WTC11 (cell line): ENCODE measurements at places on chromosomes 4 and X.
A peak's percentile ranks its signal among the peaks of the same experiment; 100 is the strongest.

DNA sequence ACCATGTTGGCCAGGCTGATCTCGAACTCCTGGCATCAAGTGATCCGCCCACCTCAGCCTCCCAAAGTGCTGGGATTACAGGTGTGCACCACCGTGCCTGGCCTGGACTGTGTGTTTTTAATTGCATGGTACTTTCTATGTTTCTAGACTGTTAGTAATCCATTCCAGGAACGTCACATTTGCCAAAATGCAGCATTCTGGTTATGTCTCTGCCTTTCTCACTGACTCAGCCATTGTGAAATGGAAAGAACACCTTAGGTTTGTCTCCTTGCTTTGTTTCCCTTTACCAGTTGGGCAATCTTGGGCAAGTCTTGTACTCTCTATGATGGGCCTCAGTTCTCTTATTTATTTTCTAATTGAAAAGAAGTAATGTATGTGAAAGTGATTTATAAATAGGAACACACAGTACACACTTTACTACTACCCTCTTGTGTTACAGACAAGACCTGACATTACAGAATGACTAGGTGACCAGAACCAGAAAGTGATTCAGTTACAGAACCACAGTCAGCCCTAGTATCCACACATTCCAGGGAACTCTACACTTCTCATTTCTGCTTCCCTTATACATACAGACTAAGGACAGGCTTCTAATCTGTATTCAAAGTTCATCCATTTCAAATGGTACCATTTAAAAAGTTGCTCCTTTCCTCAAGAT is 187.1 kb downstream of the MGST2 start:
- no peak for DNase-seq

DNA sequence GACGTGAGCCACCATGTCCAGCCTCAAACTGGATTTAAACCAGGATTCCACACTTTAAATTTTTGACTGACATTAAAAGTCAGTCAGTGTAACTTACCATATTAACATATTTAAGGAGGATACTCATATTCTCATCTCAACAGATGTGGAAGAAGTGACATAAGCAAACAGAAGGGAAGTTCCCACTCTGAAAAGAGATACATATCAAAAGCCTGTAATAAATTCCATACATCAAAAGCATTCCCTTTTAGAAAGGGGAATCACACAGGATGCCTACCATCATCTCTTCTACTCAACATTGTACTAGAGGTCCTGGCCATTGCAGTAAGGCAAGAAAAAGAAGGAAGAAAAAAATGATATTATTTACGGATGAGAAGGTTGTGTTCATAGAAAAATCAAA is 618.2 kb upstream of the DIPK2B start:
- no peak for DNase-seq

DNA sequence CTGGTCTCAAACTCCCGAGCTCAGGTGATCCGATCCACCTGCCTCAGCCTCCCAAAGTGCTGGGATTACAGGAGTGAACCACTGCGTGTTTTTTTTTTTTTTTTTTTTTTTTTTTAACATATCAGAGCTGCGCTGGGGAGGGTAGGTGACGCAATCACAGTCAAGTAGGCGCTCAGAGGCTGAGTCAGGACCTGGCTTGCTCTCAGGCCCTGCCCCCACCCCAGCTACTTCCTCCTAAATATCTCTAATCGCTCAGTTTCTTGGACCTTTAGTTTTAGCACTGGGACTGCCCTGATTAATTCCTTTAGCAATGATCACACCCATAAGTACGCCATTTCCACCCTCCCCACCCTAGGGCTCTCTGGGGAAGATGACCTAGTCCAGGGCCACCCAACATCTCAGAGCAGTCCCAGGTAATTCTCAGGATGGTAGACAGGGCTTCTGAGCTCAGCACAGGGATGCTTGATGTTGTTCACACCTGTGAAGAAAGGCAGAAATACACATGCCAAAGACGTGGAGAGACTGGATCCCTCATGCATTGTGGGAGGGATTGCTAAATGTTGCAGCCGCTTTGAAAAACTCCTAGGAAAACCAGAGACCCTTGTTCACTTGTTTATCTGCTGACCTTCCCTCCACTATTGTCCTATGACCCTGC is 50.2 kb downstream of the DDX3X start:
- no peak for DNase-seq

- DNase-seq = peak; percentile 35
Measured at GRCh38 chr4:108171339-108172230, 2.9 kb upstream of the LEF1 start.

DNA sequence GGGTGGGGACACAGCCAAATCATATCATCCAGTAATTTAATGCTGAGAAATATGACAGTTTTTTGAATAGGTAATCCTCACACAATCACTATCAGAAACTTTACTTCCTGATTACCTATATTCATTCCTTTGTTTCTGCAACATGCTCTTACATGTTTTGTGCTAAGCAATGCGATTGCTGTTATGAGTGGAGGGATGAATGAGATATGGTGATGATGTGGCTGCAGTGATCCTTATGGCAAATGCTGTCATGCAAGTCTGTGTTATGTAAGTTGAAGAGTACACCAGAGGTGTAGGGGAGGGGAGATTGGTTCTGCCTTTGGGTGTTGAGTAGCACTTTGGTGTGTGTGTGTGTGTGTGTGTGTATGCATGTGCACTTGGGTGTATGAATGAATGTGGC is 14.6 kb downstream of the HERC3 start:
- no peak for DNase-seq

- no peak for DNase-seq
Measured at GRCh38 chr4:163959932-163960331, 465.4 kb downstream of the TMA16 start.

GRCh38 chr4:153592064-153592463 is 92.0 kb upstream of the TLR2 start:
- DNase-seq = no peak

GRCh38 chr4:3107691-3108121 is 33.2 kb downstream of the HTT start:
- no peak for DNase-seq

GRCh38 chr4:22634541-22635181 is 58.1 kb upstream of the GBA3 start:
- no peak for DNase-seq

- DNase-seq = no peak
Measured at GRCh38 chr4:114673306-114673705, 74.7 kb downstream of the UGT8 start.

DNA sequence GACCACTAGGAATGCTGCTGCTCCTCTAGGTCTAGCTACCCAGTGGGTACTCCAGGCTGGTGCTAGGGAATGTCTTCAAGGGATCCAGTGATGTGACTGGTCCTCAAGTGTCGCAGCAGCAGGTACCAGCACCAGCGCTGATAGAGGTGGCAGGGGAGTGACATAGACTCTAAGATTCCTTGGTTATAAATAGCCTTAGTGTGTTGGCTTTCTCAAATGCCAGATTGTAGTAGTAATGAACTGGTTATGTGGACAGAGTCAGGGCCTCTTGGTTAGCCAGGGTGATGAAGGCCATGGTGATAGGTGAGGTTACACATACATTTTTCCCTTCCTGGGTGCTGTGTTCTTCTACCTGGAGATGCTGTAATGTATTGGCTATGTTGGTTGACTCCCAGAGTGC is 38.3 kb downstream of the DCLK2 start:
- DNase-seq = no peak

DNA sequence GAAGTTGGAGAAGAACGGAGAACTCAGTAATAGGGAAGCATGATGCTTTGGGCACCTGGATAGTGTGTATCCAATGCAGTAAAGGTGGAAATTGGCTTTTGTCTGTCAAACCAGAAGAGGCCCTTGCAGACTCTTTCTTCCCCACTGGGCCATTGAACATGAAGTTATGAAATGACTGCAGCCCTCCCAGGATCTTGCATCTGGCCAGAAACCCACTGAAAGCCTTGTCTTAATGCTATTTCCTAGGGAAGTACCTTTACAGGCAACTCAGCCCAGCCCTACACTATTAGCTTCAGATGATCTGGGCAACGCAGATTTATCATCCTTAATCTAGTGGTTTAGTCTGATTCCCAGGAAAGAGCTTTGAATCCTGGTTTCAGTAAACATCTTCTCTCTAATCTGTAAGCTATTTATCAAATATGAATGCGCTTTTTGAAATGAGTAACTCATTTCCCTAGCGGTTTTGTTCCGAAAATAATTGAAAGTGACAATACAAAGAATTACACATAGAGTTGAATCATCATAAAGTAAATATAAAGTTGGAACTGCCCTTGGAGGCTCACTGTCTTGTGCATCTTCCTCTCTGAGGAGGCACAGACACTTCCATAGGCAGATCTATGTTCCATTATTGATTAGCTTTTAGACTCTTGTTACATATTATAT is 464.1 kb downstream of the IDS start:
- DNase-seq = no peak

GRCh38 chr4:69787879-69788278 is 27.5 kb upstream of the SULT1B1 start:
- DNase-seq = no peak

- no peak for DNase-seq
Measured at GRCh38 chr4:4269331-4269731, 20.6 kb downstream of the LYAR start.

DNA sequence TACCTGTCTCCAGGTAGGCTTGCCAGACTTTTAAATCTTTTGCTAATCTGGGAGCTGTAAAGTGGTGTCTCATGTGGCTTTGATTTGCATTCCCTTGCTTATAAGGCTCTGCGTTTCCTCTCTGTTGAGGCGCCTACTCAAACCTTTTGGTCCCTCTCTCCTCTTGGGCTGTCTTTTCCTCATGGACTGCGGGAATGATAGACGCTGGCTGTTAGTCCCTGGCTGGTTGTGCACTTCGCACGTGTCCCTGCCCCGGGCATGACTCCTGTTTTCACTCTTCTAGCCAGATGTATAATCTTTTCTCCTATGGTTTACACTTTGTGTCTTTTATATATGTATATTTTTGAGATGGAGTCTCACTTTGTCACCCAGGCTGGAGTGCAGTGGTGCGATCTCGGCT is 39.7 kb downstream of the RGS12 start:
- DNase-seq = no peak

DNA sequence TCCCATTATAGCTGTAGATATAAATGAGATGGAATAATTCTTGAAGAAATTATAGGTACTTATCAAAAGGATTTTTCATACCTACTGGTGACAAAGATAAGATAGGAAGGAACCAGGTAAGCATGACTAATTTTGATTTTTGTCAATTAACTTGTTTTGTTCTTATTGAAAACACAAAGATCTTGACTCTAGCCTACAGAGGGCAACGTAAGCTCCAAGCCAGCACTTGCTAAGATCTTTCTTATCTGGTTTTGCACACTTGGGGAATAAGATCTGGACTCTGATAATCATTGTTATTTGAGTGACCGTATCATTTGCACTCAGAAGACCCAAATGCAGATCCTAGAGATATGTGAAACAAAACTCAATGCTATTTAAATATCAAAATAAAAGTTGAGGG is 223.4 kb downstream of the VEGFC start:
- no peak for DNase-seq

- DNase-seq = no peak
Measured at GRCh38 chrX:77922787-77923186, 12.3 kb downstream of the ATP7A start.

DNA sequence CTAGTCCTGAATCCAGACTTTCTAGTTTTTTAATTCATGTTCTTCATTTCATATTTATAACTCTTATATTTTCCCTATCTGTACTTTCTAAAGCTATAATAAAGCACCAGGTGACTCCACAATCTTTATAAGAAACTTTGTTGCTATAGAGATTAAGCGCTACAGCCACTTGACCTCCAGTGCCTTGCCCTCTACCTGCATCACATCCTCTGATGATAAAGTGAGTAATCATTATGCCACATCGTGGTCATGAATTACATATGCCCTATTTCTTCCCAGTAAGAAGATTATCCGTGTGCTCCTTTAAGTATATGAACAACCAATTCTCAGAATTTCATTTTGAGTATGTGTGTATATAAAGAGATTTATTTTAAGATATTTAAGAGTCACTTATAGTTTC is 6.8 kb upstream of the DYNLT3 start:
- DNase-seq = no peak

DNA sequence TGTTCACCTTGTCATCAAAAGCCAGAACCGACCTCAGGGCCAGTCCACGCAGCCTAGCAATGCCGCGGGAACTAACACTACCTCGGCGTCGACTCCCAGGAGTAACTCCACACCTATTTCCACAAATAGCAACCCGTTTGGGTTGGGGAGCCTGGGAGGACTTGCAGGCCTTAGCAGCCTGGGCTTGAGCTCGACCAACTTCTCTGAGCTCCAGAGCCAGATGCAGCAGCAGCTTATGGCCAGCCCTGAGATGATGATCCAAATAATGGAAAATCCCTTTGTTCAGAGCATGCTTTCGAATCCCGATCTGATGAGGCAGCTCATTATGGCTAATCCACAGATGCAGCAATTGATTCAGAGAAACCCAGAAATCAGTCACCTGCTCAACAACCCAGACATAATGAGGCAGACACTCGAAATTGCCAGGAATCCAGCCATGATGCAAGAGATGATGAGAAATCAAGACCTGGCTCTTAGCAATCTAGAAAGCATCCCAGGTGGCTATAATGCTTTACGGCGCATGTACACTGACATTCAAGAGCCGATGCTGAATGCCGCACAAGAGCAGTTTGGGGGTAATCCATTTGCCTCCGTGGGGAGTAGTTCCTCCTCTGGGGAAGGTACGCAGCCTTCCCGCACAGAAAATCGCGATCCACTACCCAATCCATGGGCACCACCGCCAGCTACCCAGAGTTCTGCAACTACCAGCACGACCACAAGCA is 898 bp downstream of the UBQLN2 start:
- DNase-seq = no peak

- DNase-seq = no peak
Measured at GRCh38 chr4:101349801-101350064, 2.4 kb upstream of the PPP3CA start.

- DNase-seq = peak; percentile 14
Measured at GRCh38 chrX:45850197-45850774, 649.6 kb upstream of the DIPK2B start.

GRCh38 chr4:82706349-82707000 is 92.1 kb downstream of the SCD5 start:
- DNase-seq = no peak

GRCh38 chrX:46913667-46914066 is 1.4 kb downstream of the JADE3 start:
- DNase-seq = no peak

GRCh38 chrX:45348296-45348695 is 147.6 kb upstream of the DIPK2B start:
- no peak for DNase-seq

GRCh38 chr4:72318421-72319170 is 250.4 kb downstream of the ADAMTS3 start:
- no peak for DNase-seq

- no peak for DNase-seq
Measured at GRCh38 chr4:98653890-98654867, 4.2 kb downstream of the TSPAN5 start.
